ENCODE measurements at places on chromosomes 4 and X. TPM values are rescaled to one million over a fixed set of nuclear protein-coding genes. Genes with fewer than 3 reads are reported as not detected.

DNA sequence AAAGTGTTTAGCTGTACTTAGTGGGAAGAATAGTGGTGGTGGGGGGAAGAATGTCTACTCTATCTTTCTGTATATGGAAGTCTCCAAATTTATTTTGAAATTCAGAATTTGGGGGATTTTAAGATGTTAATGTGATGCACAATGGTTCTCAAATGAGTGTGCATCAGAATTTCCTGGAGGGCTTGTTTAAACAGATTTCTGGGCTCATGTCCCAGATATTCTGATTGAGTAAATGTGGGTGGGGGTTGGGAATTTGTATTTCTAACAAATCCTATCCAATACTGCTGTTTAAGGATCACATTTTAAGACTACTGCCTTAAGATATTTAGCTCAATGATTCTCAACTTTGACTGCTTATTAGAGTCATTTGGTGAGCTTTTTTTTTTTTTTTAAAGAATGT is 15.1 kb upstream of the INTS6L start:
- no peak for DNase-seq
- H3K36me3 ChIP-seq = no peaks in the 10 kb centered on the region
- H3K27ac ChIP-seq = no peak overlapping the region
- no peaks in the 10 kb centered on the region for H3K4me1 ChIP-seq

DNA sequence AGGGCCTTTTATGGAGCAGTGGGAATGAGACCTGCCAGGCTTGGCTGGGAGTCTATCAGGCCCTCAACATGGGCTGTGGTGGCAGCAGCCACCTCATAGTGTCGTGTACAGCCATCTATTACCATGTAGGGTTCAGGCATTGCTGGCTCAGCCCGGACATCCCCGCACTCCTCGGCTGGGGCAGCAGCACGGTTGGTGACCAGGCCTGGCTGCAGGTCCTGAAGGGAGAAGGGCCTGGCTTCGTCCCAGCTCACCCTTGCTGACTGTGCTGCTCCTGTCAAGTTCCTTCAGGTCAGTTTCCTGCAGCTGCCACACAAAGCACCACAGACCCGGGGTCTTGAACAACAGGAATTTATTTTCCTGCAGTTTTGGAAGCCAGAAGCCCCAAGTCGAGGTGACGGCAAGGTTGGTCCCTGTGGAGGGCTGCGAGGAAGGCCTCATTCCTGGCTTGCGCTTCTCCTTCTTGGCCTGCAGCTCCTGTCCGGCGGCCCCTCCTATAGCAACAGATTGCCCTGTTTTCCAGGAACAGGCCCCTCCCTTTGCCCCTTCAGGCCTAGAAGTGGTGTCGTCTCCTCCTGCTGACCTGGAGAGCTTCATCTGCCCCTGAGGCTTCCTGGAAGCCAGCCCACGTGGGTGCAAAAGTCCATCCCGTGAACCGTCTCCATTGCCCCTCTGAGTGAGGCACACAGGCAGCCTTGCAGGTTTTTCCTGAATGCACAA is 25.2 kb upstream of the SORCS2 start:
- H3K36me3 ChIP-seq = no peaks in the 10 kb centered on the region
- no peak overlapping the region for H3K4me3 ChIP-seq
- peaks cover 6% of the 10 kb centered on the region for H3K4me1 ChIP-seq
- no peak overlapping the region for H3K27ac ChIP-seq
- no peaks in the 10 kb centered on the region for H3K27me3 ChIP-seq
- no peak for DNase-seq

DNA sequence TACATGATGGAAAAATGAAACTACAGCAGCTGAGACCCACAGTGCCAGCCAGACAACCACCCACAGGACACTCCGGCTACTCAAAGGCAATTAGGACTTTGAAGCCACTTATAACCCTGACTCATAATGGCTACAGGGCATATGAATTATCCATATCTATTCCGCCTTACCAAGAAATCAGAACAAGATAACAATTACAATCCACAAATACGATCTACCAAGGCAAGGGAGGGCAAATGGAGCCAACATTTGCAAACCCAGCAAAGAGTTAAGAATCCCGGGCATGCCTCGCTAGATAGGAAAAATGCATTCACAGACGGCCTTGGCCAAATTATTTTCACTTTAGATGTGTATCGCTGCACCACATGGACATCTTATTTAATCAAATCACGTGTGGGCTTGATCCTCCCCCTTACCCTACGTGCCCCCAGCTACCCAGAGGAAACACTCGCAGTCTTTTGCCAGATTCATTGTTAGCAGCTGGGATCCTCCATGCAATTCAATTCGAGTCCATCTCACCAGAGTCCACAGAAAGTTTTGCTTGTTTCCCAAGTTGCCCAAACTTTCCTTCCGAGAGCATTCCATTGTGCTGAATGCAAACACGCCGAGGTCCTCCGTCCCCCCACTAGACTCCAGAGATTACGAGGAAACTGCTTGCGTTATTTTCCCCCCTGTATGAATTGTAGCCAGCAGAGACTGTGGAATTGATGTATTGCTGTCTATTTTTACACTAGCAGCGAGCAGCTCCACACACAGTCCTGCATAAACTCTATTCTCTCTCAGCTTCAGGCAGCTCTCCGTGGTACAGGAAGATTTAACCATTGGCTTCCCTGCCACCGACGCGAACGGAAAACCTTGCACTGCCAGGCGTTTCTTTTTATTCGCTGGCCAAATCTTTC is 1.2 kb downstream of the PPARGC1A start:
- H3K4me3 ChIP-seq = peak overlapping the region; percentile 3
- H3K36me3 ChIP-seq = no peaks in the 10 kb centered on the region
- peaks cover 16% of the 10 kb centered on the region for H3K4me1 ChIP-seq
- H3K27me3 ChIP-seq = no peaks in the 10 kb centered on the region
- peak; percentile 26 for DNase-seq
- peak overlapping the region; percentile 60 for H3K27ac ChIP-seq

Gene RIBC1
- total RNA-seq = 0.99 TPM

DNA sequence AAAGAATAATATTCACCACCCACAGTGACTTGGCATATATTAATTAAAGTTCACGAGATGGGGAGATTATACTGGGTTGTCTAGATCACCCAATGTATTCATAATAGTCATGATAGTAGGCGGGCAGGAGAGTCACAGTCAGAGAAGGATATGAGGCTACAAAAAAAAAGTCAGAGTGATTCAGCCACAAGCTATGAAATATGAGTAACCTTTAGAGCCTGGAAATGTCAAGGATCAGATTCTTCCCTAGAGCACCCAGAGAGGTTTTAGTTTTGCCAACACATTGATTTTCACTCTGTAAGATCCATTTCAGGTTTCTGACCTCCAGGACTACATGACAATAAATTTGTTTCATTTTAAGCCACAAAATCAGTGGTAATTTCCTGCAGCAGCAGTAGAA is 501.9 kb downstream of the GABRG1 start:
- no peak overlapping the region for H3K27ac ChIP-seq
- H3K27me3 ChIP-seq = no peaks in the 10 kb centered on the region
- no peak overlapping the region for H3K4me3 ChIP-seq
- DNase-seq = no peak
- no peaks in the 10 kb centered on the region for H3K4me1 ChIP-seq

Gene NLRP2B
- total RNA-seq = not detected
